ENCODE measurements at places on chromosomes 16 and 17.

GRCh38 chr16:7380911-7381310 is 48.3 kb downstream of the RBFOX1 start:
- no peak for DNase-seq

- DNase-seq, result no peak
Observed at GRCh38 chr17:39192901-39193300, 4.6 kb downstream of the CACNB1 start.

GRCh38 chr17:69769050-69769449 is 306.0 kb upstream of the KCNJ16 start:
- no peak for DNase-seq

DNA sequence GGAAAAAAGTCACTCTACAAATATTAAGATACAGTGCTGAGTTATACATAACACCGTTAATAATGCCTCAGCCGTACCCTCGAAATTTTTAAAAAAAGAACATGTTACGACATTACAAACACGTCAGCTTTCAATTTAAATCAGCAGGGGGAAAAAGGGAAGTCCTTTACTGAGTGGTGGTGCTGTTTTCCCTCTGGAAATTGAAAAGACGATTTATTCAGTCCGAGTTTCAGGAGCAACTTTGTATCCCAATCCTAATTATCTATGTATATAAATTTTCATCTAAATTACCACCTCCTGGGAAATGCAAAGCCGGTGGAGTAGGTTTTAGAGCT is 1.3 kb downstream of the NETO2 start:
- peak; percentile 62 for DNase-seq

GRCh38 chr16:70465999-70466804 is 11.8 kb downstream of the FCSK start:
- DNase-seq, result no peak

DNA sequence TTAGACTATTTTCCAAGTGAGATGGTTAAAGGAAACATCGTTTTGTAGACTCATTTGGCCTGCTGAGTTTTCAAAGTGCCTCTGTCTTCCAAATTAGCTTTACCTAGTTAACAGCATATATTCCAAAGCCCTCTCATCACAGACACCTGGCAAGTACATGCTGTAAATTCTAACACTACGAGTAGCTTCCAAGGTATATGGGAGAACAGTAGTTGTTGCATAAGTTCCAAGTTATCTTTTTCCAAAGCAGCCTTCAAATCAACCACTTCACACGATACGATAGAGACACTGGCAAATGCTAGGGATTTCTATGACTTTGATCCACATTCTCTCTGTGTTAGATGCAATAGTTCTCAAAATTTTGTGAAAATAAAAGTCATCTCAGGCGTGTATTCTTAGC is 299.3 kb downstream of the CNTNAP4 start:
- no peak for DNase-seq

DNA sequence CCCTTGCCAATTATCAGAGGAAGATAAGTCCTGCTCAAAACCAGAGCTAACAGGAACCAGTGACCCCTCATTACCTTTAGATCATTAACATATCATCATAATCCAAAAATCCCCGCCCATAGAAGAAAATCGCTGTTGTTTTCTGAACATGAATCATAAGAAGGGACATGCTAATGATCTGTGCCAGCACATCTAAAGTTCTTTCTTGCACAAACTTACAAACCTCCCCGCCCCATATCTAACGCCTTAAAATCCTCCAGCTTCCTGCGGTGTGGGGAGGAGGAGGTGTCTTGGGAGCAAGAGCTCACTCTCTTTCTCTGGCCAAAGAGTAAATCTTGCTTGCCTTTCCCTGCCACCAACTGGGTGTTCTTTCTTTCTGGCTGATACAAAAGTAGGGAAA is 78.3 kb downstream of the IRX3 start:
- peak; percentile 33 for DNase-seq

- peak; percentile 41 for DNase-seq
Observed at GRCh38 chr16:55495616-55496289, 13.1 kb upstream of the LPCAT2 start.

DNA sequence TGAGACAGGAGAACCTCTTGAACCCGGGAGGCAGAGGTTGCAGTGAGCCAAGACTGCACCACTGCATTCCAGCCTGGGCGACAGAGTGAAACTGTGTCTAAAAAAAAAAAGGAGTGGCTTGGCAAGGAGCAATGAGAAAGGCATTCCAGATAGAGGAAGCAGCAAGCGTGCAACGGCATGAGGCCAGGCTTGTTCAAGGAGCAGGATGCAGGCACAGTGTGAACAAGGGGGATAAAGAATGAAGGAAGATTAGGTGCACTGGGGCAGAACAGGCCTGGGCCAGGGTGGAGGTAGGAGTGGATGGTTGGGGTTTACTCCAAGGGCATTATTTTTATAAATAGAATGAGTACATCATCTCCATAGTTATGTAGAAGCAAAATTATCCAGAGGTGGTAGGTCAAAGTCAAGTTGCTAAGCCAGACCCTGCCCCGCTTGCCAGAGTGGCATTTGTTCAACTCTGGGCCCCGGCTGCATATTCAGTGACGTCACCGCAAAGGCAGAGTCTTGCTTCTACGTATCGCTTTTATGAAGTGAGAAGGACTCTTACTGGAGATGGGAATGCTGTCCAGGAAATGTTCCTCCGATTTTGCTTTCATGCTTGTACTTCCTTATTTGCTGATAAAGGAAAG is 100.2 kb downstream of the KATNIP start:
- DNase-seq, result peak; percentile 54

DNA sequence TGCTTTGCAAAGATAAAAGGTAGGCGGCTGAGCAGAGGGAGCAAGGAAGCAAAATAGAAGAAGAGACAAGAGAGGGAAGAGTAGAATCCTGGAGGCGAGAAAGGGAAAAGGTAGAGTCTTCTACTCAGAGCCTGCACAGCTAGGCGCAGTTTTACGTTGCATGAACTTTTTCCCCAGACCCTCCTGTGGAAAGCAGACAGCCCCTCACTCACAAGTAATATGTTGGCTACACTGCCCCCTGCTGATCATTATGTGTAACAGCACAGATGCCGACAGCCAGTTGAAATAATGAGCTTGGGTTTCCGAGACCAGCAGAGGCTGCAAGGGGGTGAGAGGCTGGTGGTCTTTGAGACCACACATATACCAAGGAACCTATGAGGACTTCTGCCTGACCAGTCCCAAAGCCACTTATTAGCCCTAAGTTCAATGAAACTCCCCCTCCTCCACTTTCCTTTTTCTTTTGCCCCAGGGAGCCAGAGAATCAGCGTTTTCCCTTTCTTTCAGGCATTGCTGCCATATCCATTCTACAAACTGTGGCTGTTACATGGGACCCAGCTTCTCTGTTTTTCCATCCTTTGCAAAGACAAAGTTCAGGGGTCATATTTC is 22.5 kb upstream of the CMTR2 start:
- peak; percentile 27 for DNase-seq

DNA sequence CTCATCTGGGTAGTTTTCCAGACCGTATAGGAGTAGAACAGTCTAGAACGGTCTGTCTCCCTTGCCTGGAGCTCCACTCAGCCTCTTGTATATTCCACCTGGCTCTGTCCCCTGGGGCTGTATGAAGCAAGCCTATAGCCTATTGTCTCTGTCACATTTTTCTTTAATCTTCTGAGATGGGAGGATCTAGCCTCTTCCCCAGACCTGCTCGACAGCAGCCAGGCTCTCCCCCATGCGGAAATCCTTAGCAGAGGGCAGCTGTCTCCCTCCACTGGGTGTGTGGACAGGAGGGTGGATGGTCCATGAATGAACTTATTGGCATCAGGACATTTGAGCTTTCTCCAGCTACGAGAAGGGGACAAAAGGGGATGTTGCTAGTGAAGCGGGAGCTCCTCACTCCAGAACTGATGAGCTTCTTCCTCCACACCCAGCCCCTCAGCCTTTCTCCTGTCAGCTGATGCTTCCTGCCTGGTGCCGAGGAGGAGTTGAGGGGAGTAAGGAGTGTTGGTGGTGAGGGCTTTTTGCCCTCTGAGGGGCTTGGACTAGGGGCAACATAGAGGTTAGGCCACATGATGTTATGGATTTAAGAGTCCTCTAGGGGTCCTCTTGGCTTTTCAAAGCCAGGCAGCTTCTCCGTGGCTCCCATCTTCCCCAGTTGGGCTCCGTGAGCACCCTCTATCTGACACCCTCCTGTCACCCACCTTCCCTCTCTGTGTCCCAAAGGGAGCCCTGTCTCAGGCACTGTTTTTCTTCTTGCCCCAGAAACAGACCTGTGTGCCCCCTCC is 28.0 kb downstream of the ARHGAP23 start:
- DNase-seq, result no peak

All from cardiac fibroblast (primary cell).